Activated naive CD4-positive, alpha-beta T cell treated with anti-CD3 and anti-CD28 coated beads for 36 hours (primary cell): ENCODE measurements at places on chromosomes 5 and 9. TPM values are rescaled to one million over a fixed set of nuclear protein-coding genes. Genes with fewer than 3 reads are reported as not detected.
A peak's percentile ranks its signal among the peaks of the same experiment; 100 is the strongest.

TLR4 gene
- total RNA-seq, result not detected

SCGB3A2 gene
- not detected for total RNA-seq

- no peak for DNase-seq
Observed at GRCh38 chr5:177433658-177434217, 7.3 kb downstream of the GRK6 start.

PCDHB14 gene
- not detected for total RNA-seq

GOLM1 gene
- total RNA-seq, result 0.93 TPM

FAM221B gene
- total RNA-seq, result not detected

- no peak for DNase-seq
Observed at GRCh38 chr5:12566441-12566840, 662.2 kb upstream of the CTNND2 start.

GABBR2 gene
- not detected for total RNA-seq

DNA sequence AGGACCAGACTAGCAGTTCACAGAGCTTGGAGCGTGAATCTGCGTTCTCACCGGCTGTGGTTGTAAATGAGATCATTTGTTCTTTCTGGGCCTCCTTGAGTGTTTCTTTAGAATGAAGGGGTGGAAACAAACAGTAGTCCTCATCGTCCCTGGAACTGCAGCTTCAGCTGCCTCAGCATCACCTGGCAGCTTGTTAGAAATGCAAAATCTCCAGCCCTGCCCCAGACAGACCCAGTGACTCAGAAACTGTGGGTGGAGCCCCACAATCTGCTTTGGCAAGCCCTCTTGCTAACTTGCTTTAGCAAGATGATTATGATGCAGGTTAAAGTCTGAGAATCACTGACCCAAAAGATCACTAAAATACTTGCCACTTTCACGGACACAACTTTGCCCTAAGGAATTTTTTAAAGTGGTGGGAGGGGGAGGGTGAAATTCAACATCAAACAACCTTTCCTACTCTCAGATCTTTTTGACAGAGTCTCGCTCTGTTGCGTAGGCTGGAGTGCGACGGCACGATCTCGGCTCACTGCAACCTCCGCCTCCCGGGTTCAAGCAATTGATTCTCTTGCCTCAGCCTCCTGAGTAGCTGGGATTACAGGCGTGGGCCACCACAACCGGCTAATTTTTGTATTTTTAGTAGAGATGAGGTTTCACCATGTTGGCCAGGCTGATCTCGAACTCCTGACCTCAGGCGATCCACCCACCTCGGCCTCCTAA, 86.0 kb downstream of the BRINP1 start:
- DNase-seq, result no peak

- DNase-seq, result no peak
Observed at GRCh38 chr9:10265153-10265631, 347.6 kb downstream of the PTPRD start.

CCNI2 gene
- total RNA-seq, result 2.5 TPM

DNA sequence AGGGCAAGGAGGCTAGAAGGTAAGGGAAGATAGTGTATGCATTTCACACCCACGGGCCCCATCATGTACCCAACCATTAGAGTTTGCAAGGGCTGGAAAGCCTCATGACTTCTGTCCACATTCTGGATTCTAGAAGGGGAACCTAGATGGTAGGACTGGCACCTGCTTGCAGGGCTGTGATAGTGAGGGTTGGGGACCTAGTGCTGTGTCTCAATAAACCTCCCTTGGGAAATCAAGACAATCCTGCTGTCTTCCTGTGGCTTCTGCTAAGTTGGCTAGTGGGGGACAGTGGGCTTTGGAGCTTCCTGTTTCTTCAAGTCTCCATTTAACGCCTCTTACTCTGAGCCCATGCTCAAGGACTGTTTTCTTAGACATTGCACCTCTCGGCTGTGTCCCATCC, 43.6 kb upstream of the SYNPO start:
- no peak for DNase-seq

GRCh38 chr5:154395407-154396106, 50.2 kb upstream of the SAP30L start:
- no peak for DNase-seq

BAAT gene
- not detected for total RNA-seq

GRCh38 chr5:140109759-140110645, 3.9 kb upstream of the PURA start:
- DNase-seq, result no peak

DNA sequence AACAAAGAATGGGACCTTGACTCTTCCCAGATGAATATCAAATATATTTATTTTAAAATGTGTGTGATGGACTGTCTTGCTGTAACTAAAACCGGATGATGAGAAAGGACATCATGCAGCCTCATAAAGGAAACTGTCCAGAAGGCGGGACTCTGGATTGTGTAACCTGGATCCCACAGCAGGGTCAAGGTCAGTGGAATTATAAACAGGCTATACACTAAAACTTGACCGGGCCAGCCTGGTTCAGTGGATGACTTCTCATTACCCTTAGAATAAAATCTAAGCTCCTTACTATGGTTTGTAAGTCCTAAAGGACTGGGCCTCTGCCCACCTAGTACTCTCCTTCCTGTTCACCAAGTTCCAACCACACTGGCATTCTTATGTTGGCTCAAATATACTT, 280.3 kb downstream of the ELAVL2 start:
- DNase-seq, result no peak

TEX48 gene
- not detected for total RNA-seq

DNA sequence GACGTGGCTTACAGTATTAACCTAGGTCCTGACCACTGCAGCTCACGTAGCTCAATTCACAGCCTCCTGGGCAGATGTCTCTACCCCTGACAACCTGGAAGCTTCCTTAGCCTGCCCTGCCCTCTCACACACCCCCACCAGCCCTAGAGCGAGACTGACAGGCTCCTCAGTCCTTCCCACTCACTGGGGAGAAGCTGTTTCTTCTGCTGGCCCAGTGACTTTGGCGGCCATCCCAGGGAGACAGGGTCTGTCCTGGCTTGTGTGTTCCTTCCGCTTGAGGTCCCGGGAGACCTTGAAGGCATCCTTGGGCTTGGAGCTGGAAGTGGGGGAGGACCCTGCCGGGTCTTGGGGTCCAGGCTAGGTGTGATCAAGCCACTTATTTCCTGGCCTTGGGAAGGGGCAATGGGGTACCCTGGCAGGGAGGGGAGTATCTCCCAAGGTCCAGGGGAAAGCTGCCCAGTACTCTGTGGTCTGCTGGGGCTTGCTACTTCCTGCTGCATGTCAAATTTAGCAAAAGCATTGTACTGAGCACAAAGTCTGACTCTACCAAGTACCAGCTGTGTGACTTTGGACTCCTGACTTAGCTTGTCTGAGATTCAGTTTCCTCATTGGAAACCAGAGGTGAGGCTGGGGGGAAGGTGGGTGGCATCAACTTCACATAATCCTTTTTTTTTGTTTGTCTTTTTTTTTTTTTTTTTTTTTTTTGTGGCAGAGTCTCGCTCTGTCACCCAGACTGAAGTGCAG, 1.9 kb downstream of the MIGA2 start:
- DNase-seq, result no peak

BTNL8 gene
- not detected for total RNA-seq

RAD1 gene
- 38.8 TPM for total RNA-seq

DNA sequence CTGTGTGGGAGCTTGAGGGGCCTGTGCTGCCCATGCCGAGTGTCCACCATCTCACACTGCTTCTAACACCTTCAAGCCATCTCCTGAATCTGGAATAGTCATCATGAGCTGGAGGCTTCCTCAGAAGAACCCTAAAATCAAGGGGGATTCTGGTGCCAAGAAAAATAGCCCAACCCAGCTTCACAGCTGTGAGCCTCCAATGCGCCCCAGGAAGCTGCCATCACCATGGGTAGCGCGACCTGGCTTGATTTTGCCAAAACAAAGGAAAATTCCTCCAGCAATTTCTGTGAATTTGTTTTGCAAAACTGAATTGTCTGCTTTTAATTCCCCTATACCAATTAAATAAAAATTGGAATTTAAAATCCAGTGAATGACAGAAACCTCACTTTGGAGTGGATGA, 6.2 kb upstream of the TIFAB start:
- no peak for DNase-seq

UGT3A2 gene
- total RNA-seq, result not detected

DNA sequence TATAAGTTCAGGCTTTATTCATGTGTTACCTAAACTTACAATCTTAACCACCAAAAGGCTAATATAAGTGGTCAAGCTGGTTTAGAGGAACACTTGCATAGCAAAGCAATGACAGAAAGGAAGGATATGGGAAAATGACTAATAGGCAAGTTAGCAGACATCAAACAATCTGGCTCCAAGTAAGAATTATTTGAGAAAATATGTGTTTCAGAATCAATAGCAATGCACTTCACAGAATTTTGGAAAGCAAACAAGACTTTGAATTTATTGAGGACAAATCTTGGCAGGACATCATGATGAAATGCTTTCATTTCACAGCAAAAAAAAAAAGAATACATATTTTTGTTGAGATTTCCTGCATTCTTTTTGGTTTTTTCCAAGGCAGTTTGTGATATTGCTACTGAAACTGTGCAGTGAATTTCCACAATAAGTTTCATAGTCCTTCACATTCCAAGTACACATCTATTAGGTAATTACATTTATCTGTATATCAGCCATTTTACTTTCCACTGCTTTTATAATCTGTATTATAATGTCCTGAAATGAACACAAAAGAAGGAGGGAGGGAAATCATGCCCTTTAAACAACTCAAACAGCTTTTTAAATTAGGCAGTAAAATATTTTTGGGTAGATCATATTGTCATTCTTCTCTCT, 417.9 kb downstream of the NR2F1-AS1 start:
- no peak for DNase-seq

DAB2IP gene
- not detected for total RNA-seq

GRCh38 chr5:135921388-135921787, 25.7 kb upstream of the IL9 start:
- DNase-seq, result no peak

MBLAC2 gene
- total RNA-seq, result 2.4 TPM

- no peak for DNase-seq
Observed at GRCh38 chr9:27282269-27282668, 14.7 kb downstream of the EQTN start.

DNA sequence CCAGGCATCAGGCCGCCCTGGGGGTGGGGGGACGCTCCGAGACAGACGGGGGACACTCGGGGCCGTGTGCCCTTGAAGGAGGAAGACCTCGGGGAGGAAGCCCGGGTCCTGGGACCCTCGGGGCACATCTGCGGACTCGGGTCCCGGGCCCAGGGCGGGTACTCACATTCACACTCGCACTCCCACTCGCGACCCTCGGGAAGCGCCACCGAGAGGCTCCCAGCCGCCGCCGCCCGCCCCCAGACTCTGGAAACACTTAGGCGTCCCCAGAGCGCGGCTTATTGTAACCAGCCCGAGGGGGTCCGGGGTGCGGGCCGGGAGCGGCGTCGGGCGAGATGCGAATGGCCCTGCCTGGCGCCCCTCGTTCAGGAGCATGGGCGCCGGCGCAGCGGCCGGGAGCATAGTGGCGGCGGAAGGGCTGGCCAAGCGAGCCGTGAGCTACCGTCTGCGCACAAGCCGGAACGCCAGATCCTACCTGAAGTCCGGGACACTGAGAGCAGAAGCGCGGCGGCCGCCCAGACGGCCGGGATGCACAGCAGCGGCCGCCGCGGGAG, 559 bp downstream of the ROR2 start:
- no peak for DNase-seq

GRCh38 chr5:150153957-150154617, 1.6 kb downstream of the PDGFRB start:
- DNase-seq, result no peak

DNA sequence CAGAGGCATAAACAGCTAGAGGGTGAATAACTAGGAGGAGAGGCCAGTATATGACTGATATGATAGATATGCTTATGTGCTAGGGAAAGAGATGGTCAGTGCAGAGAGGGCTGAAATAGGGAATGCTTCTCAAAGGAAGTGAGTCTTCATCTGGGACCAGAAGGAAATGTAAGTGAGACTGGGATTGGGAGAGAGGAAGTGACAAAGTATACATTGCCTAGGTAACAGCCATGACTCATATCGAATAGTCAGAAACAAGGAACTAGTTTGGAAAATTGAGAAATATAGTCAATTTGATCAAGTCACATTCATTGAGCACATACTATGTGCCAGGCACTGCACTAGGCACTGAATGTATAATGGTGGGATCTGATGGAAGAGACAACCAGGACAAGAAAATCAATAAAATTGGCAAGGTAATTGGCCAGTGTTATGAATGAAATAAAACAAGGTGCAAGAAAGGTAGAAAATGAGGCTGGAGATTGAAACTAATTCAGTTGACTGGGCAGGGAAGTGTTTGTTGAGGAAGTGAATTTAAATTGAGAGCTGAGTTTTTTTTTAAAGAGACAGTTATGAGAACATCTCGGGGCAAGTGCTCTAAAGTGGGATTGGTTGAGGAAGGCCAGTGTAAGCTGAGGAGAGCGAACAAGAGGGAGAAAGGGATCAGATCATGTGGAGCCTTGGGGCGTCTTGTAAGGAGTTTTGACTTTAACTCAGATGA, 4.3 kb downstream of the ERAP2 start:
- no peak for DNase-seq

ANKRD31 gene
- 0.36 TPM for total RNA-seq

DNA sequence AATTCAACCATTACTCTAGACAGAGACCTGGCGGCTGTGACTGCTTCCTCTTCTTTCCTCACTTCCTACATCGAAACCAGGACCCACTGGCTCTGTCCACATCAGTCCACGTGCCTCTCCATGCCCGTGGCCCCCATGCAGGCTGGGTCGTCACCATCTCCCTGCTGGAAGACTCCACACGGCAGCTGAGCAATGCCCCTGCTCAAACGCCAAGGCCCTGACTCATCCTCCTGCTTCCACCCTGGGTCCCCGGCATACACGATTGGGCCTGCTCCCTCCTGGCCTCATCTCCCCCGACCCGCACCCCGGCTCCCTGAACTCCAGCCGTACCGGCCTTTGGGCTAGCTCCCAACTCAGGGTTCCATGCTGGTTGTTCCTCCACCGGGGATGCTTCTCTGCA, 67.2 kb upstream of the IER5L start:
- no peak for DNase-seq

FBN2 gene
- not detected for total RNA-seq

FOXI1 gene
- total RNA-seq, result not detected

FRMD3 gene
- 0.12 TPM for total RNA-seq

SEC24A gene
- total RNA-seq, result 16.6 TPM

CLIC3 gene
- total RNA-seq, result not detected

MAML1 gene
- total RNA-seq, result 20.7 TPM

DIAPH1 gene
- 165 TPM for total RNA-seq

NR4A3 gene
- 4.2 TPM for total RNA-seq

- peak; percentile 3 for DNase-seq
Observed at GRCh38 chr5:132265336-132266030, 8.0 kb downstream of the PDLIM4 start.

- DNase-seq, result no peak
Observed at GRCh38 chr5:91033370-91033769, 349.7 kb downstream of the ARRDC3 start.
